Cardiac muscle cell (in vitro differentiated cells and primary cell): ENCODE measurements at places on chromosomes 16 and 17.

DNA sequence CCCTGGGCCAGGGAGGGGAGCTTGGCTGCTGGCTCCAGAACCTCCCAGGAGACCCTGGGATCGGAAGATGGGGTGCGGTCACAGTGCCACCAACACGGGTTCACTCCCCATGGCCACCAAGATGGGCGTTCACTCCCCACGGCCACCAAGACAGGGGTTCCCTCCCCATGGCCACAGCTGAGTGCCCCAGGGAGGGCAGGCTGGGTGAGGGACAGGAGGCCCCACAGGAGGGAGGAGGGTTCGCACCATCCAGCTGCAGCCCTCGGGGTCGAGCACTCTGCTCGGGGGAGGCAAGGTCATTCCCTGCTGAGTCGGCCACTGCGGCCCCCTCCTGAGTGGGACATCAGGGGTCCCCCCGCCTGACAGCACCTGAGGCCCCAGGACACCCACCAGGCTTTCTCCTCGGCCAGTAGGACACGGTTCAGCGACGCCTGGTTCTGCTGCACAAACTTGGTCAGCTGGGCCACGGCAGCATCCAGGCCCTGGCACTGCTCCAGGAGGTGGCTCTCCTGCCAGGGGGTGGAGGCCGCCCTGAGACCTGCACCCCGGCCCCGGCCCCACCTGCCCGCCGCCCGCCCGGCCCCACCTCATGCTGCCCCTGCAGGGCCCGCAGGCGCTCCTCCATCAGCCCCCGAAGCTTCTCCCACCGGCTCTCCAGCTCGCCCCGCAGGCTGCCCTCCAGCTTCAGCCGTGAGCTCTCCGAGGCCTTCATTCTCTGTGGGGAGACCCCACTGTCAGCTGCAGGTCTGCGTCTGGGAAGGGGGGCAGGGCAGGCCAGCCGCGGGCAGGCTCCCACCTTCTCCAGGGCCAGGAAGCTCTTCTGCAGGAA lies 5.9 kb downstream of the CCDC154 start:
- DNase-seq: no peak
- no peaks in the 10 kb centered on the region for H3K4me1 ChIP-seq
- H3K27me3 ChIP-seq: no peaks in the 10 kb centered on the region
- H3K36me3 ChIP-seq: no peaks in the 10 kb centered on the region

DNA sequence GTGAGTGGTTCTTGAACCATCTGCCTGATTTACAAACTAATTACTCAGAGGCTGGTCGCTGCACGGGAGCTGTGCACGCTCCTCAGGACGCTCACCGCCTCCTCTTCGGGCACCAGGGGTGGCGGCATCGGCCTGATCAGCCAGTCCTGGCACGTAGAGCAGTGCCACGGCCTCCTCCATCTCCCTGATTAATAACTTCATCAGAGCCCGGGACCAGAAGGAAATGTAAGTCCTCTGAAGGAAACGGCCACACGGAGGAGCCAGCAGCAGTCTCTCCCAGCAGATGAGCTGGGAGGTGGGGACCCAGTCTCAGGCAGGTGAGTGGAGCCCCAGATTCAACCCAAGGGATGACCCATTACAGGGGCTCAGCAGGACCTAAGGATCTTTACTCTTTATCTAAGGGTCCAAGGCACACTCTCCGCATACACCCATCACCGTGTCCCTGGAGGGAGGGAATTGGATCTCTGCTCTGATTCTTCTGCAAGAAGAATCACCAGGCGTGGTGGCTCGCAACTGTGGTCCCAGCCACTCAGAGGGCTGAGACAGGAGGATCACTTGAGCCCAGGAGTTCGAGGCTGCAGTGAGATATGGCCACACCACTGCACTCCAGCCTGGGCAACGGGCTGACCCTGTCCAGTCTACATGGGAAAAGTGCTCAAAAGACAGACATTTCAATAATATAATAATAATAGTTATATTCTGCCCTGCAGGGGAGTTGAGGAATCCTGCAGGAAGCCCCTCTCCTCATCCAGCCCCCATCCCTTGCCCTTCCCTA lies 366.5 kb downstream of the SEC14L1 start:
- no peak overlapping the region for H3K4me3 ChIP-seq
- H3K4me1 ChIP-seq: no peaks in the 10 kb centered on the region

GRCh38 chr17:80419255-80419654 lies 4.3 kb downstream of the ENDOV start:
- no peaks in the 10 kb centered on the region for H3K36me3 ChIP-seq
- H3K4me3 ChIP-seq: no peak overlapping the region
- no peak overlapping the region for H3K27ac ChIP-seq
- DNase-seq: no peak

- H3K27ac ChIP-seq: no peak overlapping the region
- no peaks in the 10 kb centered on the region for H3K4me1 ChIP-seq
- DNase-seq: no peak
- H3K27me3 ChIP-seq: no peaks in the 10 kb centered on the region
Observed at GRCh38 chr16:61181982-61182381, 854.3 kb downstream of the CDH8 start.

GRCh38 chr16:77801817-77802216 lies 13.5 kb downstream of the VAT1L start:
- H3K27ac ChIP-seq: no peak overlapping the region
- H3K36me3 ChIP-seq: no peaks in the 10 kb centered on the region
- H3K4me3 ChIP-seq: no peak overlapping the region
- no peaks in the 10 kb centered on the region for H3K4me1 ChIP-seq

DNA sequence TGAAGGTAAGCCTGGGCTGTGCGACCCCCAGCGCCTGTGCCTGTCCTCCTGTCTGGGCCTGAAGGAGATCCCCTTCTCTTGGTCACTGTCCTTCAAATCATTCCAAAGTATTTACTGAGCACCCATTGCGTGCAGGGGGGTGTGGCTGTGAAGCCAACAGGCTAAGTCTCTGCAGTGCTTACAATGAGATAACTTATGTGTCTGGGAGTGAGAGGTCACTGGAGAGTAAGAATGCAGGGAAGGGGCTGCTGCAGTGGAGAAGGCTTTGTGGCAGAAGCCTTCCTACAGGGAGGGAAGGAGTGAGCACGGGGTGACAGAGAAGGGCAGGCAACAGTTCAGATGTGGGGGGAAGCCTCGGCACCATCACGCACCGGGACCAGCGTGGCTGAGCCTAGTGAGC lies 11.2 kb upstream of the SMIM5 start:
- no peak for DNase-seq
- no peak overlapping the region for H3K4me3 ChIP-seq
- H3K4me1 ChIP-seq: peaks cover 5% of the 10 kb centered on the region
- no peak overlapping the region for H3K27ac ChIP-seq

- no peak for DNase-seq
- no peaks in the 10 kb centered on the region for H3K36me3 ChIP-seq
- H3K27ac ChIP-seq: no peak overlapping the region
- H3K27me3 ChIP-seq: no peaks in the 10 kb centered on the region
- no peaks in the 10 kb centered on the region for H3K4me1 ChIP-seq
Observed at GRCh38 chr16:65788434-65789140, 577.9 kb upstream of the CDH5 start.

DNA sequence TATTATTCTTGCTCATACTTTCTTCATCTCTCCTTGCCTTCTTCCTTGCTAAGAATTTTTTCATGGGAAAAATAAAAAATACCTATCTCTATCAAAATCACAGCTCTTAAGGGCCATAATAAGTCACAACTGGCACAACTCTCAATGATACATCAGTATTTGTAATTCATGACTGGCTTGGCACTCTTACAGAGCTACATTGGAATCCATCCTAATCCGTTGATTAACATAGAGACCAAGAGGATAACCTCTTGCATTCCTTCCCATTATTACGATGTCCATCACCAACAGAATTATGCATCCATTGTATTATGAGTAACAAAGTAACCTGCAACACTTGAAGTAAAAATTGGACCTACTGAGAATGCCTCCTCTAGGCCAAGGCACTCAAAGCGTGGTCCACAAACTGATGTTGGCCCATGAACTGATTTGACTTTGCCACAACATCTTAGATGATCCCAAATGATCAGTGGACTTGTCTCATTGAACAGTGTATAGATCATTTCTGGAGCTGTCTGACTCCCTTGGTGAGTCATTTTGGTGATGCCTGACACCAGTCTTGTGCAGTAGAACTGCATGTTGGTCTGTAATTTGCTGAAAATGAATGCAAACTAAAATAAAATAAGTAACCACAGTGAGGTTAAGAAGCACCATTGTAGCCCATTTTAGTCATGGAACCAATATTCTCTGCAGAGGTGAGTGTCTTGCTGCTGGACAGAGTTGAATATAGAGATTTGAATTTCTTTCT lies 163.2 kb downstream of the AXIN2 start:
- no peak overlapping the region for H3K4me3 ChIP-seq
- no peaks in the 10 kb centered on the region for H3K36me3 ChIP-seq
- no peaks in the 10 kb centered on the region for H3K4me1 ChIP-seq

DNA sequence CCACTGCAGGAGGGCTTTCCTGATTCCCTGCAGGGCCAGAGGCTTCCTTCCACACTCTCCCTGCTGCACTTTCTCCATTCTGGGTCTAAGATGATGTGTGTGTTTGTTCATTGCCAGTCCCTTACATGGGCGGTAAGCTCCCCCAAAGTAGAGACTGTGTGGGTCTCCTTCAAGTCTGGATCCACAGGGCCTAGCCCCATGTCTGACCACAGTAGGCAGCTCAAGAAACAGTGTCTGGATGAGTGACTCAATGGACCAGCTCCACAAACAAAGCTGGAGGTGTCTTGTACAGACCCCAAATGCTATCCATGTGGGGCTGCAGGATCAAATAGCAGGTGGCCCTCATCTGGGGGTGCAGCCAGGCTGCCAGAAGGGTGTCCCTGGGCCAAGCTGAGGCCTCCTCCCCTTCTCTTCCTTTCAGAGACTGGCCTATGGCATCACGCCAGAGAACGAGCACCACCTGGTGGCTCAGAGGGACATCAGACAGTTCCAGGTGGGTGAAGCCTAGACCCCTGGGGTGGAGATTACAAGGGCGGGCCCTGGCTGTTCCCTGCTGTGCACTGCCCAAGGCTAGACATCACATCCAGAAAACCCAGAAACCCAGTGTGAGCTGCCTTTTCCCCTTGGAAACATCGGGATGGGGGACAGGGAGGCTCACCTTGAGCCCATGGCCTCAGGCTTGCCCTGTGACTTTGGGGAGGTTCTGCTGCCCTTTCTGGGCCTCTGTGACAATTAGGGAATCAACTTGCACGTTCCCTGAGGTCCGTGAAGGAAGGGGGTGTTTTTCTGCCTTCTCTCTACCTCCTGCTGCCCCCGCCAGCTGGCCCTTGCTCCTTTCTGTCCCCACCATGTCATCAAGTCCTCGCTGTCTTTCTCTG lies 45.9 kb downstream of the SLC6A2 start:
- DNase-seq: peak; percentile 54
- H3K27ac ChIP-seq: no peak overlapping the region
- no peaks in the 10 kb centered on the region for H3K36me3 ChIP-seq
- peaks cover 17% of the 10 kb centered on the region for H3K4me1 ChIP-seq
- no peak overlapping the region for H3K4me3 ChIP-seq
- H3K27me3 ChIP-seq: peaks cover 41% of the 10 kb centered on the region

DNA sequence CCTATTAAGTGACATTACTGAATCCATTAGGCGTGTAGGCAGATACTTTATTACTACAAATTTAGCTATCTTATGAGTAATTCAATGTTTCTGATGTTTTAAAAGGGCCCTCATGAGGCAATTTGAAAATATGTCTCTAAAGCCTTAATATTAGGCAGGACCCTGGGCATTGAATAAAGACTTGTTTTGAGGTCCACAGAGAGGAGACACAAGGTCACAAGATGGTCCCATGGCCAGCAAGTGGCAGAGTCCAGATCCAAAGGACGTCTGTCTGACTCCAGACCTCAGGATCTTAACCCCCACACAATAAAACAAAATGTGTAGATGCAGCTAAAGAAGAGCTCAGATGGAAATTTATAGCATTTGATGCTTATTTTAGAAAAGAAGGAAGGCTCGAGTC lies 31.9 kb upstream of the HEATR6 start:
- no peak overlapping the region for H3K27ac ChIP-seq
- no peaks in the 10 kb centered on the region for H3K4me1 ChIP-seq
- peaks cover 3% of the 10 kb centered on the region for H3K27me3 ChIP-seq
- no peak overlapping the region for H3K4me3 ChIP-seq
- no peak for DNase-seq
- no peaks in the 10 kb centered on the region for H3K36me3 ChIP-seq

DNA sequence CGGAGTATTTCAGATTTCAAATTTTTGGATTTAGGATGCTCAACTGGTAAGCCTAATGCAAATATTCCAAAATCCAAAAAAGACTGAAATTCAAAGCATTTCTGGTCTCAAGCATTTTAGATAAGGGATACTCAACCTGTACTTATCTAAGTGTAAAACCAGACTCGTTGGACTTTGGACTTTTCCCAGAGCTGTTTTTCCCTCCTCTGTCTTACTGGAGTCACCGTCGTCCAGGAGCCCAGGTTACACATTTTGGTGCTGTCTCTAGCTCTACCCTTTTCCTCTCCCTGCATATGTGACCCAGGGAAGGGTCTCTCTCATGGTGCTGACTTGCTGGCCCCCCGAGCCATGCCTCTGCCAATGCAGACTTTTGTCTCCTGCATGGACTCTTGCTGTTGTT lies 46.0 kb upstream of the MMP2 start:
- peaks cover 3% of the 10 kb centered on the region for H3K27me3 ChIP-seq
- no peak overlapping the region for H3K4me3 ChIP-seq
- H3K36me3 ChIP-seq: no peaks in the 10 kb centered on the region
- no peak overlapping the region for H3K27ac ChIP-seq
- no peak for DNase-seq

DNA sequence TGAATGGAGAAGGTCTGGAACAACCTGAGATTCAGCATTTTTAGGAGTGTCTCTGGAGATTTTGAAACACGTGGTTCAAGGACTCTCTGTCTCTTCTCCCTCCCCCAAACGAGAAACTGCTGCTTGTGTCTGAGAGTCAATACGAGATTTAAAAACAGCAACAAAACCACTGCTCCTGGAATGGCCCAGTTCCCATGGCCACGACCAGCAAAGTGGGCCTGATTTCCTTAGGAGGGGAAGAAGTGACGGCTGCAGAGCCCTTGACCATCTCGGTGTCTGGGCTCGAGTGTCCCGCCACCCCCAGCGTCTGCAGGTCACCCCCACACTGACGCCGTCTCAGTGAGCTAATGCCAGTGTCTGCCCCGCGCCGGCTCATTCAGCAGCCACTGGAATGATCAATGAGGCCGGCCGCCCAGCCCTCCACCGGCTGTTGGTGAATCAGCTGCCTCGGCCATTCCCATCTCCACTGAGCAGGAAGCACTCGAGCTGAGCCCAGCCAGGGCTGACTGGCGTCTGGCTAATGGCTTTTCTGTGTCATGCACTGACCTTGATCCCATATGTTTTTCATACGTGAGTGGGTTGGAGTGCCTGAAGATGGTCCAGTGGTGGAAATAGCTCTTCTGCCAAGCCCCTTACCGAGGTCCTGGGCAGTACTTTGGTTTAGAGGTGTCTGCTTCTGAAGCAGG lies 151.8 kb downstream of the PITPNC1 start:
- no peak overlapping the region for H3K4me3 ChIP-seq
- H3K36me3 ChIP-seq: no peaks in the 10 kb centered on the region
- no peaks in the 10 kb centered on the region for H3K27me3 ChIP-seq
- peaks cover 10% of the 10 kb centered on the region for H3K4me1 ChIP-seq
- H3K27ac ChIP-seq: peak overlapping the region; percentile 74
